Activated CD8-positive, alpha-beta memory T cell treated with anti-CD3 and anti-CD28 coated beads for 1 hour (primary cell): ENCODE measurements at places on chromosomes 5 and 9.
A peak's percentile ranks its signal among the peaks of the same experiment; 100 is the strongest.

DNA sequence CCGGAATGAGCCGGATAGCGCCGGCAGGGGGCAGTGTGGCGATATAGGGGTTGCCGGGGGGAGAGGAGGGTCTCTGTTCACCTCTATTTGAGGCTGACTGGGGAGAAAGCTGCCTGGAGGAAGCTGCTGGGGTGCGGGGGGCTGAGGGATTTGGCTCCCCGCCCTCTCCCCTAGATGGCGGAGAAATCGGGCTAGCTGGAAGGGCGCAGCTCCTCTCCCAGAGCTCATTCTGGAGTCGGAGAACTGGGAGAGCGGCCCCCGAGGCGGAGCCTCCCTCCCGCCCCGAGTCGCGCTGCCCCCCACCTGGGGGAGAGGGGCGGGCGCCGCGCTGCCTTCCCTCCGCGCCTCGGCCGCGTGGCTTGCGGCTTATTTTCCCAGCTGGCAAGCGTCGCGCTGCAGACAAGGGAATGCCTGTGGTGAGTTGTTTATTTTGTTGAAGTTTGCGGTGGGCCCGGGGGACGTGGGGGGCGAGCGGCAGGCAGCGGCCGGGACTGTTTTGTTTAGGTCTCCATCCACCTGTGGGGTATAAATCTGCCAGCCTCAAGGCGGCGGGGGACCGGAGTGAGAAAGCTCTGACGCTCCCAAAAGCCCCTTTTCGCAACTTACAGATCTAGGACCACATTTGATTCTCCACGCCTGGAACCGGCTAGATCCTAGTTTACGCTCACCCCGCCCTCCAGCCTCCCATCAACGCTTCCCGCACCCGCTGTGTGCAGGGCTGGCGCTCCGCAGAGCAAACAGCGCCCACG, 4.1 kb upstream of the RGMB start:
- DNase-seq, result peak; percentile 14

- no peak for DNase-seq
These were observed 95.9 kb upstream of the KLF4 start for GRCh38 chr9:107585465-107585864.

DNA sequence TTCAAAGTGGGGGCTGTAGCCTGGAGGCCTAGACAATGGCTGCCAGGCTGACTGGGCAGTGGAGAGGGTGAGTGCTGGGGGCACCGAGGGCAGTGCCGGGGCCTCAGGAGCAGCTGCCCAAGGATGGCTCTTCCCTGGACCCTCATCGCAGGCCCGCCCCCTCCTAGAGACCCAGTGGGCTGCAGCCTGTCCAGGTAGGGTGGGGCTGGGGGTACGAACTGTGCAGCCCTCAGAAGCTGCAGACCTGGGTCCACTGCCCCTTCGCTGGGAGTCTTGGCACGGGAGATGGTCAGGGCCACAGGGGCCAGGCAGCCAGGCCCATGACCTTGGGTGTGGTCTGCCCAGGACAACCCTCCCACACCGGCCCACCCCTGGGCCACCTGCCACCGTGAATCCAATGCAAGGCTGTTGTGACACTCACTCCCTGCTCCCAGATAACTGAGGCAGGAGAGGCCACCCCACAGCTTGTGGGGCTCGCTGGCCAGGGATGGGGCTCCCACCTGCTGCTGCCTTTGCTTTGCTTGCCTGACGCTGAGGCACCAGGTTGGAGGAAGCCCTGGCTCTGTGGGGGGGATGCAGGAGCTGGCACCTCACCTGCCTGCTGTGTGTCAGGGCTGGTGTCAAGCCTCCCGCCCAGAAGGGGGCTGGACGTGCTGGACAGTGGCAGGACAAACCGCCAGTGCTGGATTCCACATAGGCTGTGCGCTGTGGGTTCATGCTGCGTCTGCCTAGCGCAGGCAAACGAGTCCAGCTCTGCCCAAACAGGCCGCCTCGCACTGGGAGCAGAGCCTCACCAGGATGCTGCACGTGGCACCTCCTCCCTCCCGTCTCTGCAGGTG, 23.1 kb upstream of the SLC9A3 start:
- no peak for DNase-seq

GRCh38 chr9:14452539-14452938, 138.6 kb upstream of the NFIB start:
- no peak for DNase-seq

DNA sequence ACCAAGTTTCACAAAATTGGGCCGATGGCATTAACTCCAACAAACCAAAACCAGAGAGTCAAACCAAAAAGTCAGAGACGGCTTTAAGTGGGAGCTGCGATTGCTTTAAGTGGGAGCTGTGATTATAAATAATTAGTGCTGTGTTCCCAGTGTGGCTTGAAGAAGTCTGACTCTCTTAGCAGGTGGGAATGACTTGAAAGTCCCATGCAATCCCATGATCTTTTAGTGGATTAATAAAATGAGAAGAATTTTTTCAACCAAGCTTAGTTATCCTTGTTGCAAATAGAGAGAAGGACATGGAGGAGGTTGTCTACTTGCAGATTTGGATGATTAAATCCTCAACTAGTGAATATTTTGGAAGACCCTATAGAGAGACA, 68.5 kb downstream of the MYO10 start:
- DNase-seq, result no peak

GRCh38 chr9:119044806-119045205, 324.4 kb downstream of the BRINP1 start:
- DNase-seq, result no peak

DNA sequence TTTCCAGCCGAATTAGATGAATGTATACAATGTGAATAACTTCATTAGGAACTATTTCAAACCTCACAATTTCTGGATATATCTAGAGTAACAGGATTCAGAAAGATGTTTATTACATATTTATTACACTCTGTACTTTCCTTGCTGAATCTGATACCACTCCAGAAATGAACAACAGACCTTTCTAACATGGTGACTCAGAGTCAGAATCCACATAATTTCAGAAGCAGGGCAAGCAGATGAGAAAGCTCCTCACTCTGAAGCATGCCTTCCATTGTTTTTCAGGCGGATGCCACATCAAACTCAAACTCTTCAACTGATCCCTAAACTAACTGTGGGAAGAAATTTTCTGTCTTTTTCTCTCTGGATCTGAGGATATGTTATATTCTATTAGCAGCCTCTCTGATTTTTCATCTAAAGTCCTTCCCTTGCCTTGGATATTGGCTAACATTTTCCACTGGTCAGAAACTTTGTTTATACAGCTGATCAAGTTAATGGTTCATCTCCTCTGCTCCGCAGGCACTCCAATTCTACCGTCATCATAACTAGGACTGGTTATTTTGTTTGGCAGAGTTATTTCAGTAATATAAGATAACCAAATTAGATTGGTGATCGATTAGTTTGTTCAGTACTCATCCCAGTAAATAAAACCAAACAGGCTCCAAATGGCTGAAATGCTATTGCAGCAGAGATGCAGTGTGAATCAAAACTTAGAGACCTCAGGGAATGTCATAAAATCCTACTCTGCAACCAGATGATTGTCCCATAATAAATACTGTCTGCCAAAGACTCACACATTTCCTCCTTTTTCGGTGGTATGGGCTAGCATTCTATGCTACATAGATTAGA, 556.0 kb downstream of the EBF1 start:
- DNase-seq, result no peak

GRCh38 chr5:80957031-80957761, 3.0 kb upstream of the RASGRF2 start:
- DNase-seq, result no peak

- no peak for DNase-seq
These were observed 146.6 kb downstream of the GAS1 start for GRCh38 chr9:86800681-86801080.

DNA sequence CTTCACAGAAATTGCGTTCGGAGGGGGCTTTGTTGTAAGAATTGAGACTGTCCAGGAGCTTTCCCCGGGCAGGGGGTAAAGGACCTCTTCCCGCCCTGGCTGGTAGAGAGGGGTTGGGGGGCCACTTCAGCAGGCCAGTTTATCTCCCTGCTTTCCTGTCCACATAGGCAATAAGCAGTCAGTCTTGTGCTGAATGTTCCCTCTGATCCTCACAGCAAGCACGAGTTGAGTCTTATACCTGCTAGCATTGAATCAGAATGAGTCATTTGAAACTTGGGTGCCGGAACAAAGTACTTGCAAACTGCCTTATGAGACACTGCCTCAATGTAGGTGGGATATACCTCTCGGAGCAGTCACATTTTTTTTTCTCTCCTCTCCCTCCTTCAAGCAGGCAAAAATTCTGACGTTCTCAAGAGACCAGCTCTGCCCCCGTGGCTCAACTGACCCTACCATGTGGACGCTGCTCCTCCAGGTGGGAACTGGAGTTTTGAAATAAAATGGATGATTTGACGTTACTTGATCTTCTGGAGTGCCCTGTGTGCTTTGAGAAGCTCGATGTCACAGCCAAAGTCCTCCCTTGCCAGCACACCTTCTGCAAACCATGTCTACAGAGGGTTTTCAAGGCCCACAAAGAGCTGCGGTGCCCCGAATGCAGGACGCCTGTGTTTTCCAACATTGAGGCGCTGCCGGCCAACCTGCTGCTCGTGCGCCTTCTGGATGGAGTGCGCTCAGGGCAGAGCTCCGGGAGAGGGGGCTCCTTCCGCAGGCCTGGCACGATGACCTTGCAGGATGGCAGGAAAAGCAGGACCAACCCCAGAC, 1.3 kb downstream of the SH3RF2 start:
- no peak for DNase-seq

DNA sequence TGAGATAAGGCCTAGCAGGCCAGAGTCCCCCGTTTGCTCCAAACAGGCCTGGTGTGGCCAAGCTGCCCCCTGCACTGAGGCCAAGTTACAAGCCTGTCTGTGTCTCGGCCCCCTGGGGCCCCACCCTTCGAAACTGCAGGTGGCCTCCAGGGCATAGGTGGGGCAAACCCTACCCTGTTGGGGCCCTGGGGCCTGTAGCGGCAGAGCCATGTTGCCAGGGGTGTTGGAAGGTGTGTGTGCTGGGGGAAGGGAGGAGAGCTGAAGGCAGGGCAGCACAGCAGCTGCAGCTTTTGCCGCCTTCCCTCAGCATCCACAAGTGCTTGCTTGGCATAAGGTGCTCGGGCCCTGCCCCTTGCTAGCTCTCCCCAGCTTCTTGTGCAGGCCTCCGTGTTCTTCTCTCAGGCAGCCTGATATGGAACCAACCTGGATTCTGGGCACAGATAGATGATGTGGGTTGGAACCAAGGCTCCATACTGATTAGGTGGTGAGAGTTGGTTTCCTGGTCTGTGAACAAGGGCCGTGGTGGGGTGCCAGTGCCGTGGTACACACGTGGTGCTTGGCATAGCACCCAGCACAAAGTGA, 12.7 kb downstream of the IRF1 start:
- no peak for DNase-seq

GRCh38 chr9:137763271-137763955, 114.2 kb upstream of the CACNA1B start:
- no peak for DNase-seq

DNA sequence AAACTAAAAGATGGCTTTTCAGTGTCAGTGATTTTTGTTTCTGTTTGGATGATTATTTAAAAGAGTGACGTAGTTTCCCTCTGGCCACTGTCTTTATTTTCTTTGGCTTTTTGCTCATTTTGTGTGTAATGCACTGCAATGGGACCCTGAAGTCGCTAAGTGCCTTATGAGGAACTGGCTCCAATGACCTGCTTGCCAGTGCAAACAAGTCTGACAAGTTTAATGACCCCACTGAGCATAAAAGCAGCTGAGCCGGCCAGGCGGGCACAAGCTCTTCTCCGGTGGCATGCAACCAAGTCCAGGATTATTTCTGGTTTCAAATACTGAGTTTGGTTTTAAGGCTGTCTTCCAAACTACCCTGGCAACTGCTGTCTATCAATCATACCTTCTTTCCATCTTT, 15.6 kb upstream of the GNA14 start:
- DNase-seq, result no peak

GRCh38 chr5:172600571-172600970, 40.5 kb upstream of the NEURL1B start:
- no peak for DNase-seq

DNA sequence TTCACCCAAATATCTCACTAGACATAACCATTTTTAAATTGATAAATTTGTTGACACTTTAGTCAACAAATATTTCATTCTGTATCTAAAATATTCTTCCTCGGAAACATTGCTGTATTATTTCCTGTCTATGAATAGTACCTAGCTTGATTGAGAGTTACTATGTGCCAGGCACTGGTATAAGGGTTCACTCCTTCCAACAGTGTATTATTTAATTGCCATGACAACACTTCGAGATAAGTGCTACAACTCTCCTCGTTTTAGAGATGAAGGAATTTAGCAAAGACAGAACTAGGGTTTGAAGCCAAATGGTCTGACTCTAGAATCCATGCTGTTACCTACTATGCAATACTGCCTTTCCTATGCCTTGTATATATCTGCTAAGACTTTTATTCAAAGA, 287.2 kb downstream of the YTHDC2 start:
- DNase-seq, result no peak

- DNase-seq, result no peak
These were observed 29.1 kb upstream of the FREM1 start for GRCh38 chr9:14939378-14939777.

- no peak for DNase-seq
These were observed 32.0 kb downstream of the DDX31 start for GRCh38 chr9:132637801-132638200.

- DNase-seq, result no peak
These were observed 175.6 kb downstream of the TMEM161B start for GRCh38 chr5:88092958-88093605.

DNA sequence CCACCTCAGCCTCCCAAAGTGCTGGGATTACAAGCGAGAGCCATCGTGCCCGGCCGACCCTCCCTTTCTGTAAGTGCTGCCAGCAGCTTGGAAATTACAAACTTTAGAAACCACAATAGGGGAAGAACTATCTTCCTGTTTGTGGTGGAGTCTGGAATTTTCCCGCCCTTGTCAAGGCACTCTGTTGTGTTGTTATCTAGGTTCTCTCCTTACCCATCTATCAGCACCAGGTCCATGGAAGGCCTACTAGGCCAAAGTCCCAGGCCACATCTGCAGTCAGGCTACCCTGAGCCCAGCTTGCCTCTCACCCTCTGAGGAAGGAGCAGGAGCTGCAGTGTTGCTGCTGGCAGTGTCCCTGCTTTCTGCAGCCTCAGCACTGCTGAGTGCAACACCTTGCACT, 214.9 kb downstream of the MCTP1 start:
- DNase-seq, result no peak

- no peak for DNase-seq
These were observed 207.2 kb downstream of the GADD45G start for GRCh38 chr9:89811886-89812450.

DNA sequence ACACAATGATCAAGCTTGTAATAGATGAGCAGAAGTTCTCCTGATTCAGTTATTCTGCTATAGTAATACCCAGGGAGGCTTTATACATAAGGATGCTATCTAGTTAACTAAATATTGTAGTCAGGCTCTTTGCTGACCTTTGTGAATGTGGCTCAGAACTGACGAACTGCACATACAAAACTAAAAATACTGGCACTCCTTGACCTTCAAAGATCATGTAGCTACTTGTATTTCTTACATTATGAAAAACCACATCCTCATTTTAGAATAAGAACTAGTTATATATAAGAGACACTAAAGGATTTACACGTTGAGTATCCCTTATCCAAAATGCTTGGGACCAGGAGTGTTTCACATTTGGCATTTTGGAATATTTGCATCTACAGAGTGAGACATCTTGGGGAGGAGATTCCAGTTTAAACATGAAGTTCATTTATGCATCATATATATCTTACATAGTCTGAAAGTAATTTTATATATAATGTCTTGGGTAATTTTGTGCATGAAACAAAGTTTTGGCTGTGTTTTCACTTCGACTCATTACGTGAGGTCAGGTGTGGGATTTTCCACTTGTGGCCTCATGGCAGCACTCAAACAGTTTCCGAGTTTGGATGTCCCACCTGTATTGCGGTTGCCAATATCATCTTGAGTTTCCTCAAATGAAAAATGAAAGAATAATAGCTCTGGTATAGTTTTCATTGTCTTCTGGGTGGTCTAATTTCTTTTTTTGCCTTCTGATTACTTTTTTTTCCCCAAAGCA, 58.4 kb upstream of the FBXL7 start:
- DNase-seq, result no peak

- no peak for DNase-seq
These were observed 3.8 kb downstream of the RAB24 start for GRCh38 chr5:177299697-177300096.
